ENCODE measurements at places on chromosomes 5 and 9.

DNA sequence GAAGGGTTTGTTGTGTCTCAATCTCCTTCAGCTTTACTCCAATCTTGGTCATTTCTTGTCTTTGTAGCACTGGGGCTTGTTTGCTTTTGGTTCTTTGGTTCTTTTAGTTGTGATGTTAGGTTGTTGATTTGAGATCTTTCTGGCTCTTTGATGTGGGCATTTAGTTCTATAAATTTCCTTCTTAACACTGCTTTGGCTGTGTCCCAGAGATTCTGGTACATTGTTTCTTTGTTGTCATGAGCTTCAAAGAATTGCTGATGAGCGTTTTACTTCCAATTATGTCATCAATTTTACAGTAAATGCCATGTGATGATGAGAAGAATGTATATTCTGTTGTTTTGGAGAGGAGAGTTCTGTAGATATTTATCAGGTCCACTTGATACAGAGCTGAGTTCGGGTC lies 353.3 kb downstream of the MAN2A1 start:
- no peak for DNase-seq

- no peak for DNase-seq
Observed at GRCh38 chr5:83745816-83746215, 25.2 kb upstream of the HAPLN1 start.

DNA sequence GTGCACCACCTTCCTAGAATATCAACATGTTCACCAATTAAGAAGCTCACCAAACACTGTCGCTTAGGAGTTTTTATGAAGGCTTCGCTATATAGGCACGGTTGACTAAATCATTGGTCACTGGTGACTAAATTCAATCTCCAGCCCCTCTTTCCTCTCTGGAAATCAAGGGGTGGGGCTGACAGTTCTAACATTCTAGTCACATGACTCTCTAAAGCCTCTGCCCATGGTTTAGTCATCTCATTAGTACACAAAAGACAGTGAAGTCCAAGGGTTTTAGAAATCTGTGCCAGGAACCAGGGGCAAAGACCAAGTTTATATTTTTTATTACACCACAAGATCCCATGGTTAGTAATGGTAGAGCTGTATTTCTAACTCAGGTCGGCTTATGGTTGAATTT lies 243.2 kb downstream of the ELAVL2 start:
- no peak for DNase-seq

GRCh38 chr5:53478411-53479044 lies 1.9 kb upstream of the FST start:
- no peak for DNase-seq

DNA sequence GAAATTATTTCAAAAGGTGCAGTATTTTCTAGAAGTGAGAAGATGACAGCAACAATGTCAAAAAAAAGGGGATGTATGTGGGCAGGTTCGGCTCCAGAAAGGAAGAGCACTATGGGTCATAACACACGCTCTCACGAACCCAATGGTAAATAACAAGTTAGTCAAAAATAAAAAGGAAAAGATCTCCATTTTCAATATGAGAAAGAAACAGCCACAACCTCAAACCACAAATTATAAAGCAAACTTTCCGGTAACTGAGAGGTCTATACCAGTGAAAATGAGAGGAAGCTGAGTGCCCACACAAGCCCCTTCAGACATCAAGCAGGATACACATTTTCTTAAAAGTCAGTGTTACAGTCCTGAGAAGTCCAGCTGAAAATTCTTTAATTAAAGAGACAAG lies 398.5 kb upstream of the RPS23 start:
- DNase-seq: no peak

DNA sequence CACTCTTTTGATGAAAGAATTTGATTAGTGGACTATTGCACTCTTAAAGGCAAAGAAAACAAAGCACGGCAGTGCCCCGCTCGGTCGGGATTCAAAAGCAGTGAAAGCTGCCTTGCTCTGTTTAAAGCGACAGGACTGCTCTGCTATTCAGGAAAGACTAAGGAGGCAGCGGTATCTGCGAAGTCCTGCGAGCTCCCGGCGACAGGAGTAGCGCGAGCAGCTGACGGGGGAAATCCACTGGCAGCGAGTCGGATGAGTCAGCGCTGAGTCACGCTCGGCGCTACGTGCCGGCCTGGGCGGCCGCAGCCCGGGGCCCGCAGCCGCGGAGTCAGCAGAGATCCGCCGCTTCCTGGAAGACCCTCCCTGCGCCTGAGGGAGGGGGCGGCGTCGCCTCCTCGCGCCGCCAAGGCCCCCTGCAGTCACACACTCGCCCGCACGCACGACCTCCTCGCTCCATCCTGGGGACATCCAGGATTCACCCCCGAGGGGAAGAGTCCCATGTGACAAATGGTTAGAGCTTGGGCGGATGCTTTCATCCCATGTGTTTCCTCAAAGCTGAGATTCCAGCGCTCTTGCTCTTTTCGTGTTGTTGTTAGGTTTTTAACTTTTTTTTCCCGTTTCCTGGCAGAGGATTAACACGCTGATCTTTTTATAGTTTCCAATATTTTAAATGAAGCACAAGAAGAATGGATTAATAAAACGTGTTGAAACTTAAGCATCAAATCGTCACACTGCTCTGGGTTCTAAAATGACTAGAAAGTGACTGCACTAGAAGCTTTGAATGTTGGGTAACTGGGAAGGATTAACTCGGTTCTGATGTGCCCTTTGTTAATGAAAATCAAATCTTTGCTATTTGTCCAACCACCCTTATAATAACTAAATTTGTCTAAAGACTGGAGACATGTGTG lies 102.5 kb downstream of the ARRDC3 start:
- DNase-seq: peak; percentile 92

DNA sequence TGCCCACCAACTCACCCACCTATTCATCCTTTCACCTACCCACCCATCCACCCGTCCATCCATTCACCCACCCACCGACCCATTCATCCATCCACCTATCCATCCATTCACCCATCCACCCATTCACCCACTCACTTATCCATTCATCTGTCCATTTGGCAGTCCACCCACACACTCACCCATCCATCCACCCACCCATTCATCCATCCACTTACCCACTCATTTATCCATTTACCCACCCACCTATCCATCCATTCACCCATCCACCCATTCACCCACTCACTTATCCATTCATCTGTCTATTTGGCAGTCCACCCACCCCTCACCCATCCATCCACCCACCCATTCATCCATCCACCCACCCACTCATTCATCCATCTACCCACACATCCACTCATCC lies 278.1 kb upstream of the IRX4 start:
- DNase-seq: no peak

DNA sequence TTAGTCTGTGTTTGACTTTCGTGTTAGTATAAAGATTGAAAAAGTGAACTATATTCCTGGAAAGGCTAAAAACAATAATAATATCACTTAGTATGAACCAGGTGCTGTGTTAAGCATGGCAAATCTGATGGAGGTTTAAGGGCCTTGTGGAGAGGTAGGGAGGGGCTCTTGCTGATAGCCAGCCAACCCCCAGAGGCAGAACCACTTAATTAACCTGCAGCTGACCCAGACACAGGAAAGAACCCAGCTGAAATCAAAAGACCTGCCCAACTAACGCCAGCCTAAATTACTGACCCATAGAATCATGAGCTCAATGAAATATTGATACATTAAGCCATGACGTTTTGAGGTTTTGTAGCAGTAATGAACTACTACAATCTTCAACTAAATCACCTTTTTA lies 28.3 kb upstream of the TAF1L start:
- DNase-seq: no peak

DNA sequence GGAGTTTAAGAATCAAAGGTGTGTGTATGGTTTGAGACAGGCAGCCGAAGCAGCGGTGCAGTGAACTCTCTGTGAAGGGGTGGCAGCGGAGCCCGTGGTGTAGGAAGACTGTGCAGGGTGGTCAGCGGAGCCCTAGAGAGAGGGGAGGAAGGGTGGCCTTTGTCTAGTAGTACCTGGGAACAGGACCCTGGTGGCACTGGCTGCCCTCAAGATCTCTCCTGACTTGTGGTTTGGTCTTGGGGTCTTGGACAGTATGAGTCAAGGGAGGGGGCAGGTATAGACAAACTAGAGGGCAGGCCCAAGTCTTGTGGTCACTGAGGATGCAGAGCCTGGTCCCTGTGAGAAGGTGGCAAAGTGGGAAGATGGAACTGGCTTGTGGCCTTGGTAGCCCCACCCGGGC lies 7.1 kb upstream of the NKX2-5 start:
- no peak for DNase-seq

- no peak for DNase-seq
Observed at GRCh38 chr9:13791816-13792215, 512.3 kb upstream of the MPDZ start.

GRCh38 chr9:128341435-128341849 lies 1.1 kb downstream of the SLC27A4 start:
- peak; percentile 67 for DNase-seq

DNA sequence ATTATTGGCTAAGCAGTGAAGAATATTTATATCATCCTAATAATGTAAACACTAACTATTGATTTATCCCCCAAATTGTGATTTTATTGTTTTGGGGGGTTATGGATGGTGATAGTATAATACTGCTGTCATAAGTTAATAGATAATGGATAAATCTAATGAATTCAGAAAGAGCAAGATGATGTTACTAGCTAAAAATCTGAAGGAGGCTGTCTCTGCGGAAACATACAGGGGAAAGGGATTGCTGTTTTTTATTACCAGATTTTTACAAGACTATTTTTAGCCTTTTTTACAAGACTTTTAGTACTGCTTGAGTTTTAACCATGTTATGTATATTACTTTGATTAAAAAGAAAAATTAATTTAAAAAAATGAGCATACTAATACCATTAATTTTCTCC lies 5.3 kb upstream of the ABL1 start:
- DNase-seq: no peak

DNA sequence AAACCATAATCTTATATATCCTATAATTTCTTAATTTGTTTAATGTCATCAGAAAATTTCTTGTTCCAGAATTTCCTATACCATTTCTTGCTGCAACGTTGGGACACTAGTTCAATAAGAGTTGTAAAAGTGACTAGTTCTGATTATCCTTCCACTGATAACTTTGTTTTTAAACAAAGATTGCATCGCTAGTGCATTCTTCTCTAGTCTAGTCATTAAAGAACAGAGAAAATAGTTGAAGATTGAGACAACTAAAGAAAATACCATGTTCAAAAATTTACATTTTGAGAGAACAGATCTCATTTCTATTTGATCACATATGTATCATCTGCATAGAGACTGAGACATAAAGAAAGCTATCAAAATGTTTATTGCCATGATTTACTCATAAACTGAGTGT lies 1888.2 kb downstream of the EFNA5 start:
- DNase-seq: no peak

- no peak for DNase-seq
Observed at GRCh38 chr5:176650354-176650884, 3.1 kb downstream of the TSPAN17 start.

GRCh38 chr5:87410931-87411330 lies 1.8 kb downstream of the CCNH start:
- DNase-seq: no peak

GRCh38 chr9:19429595-19429994 lies 20.8 kb downstream of the ACER2 start:
- DNase-seq: no peak

DNA sequence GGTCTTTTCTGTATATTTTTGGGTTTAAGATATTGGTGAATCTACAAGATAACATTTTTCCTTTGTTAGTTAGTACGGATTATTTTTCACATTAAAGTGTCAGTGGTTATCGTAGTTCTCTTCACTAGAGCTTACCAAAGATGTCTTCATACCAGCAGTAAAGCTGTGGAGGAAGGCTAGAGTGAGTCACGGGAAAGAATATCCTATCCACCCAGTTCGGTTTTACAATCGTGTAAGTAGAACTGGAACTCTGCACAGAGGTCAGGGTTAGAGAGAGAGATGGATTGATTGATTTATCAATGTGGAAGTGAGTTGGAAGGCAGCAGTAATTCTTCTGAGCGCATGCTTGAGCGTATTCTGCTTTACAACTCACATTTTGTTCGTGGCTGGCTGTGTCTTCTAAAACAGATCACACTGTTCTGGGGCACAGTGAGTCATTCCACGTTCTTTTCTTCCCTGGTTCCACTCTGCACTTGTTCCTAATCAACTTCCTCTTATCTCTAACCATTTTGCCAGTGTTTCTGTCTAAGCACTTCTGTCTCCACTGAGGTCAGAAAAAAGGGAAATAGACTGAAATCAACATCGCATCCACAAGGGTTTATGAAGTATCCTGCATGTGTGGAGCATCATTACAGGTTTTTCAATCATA lies 86.5 kb upstream of the ARRDC3 start:
- no peak for DNase-seq

GRCh38 chr5:14256756-14257393 lies 113.7 kb downstream of the TRIO start:
- no peak for DNase-seq

DNA sequence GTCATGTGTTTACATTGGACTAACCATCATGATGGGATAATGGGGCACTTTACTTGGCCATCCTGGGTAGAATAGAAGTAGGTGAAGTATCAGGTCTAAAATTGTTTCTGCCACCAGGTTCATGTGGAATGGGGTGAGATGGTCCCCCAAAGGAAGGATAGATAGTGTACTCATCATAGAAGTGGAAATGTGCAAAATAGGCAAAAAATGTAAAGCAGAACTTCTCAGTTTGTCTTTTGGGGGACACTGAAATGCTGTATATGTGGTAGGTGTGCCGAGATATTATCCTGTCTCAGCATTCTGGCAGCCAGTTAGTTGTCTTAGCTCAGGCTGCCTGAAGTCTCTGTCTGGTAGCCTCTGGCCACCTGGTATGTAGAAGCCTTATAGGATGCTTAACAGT lies 107.6 kb downstream of the FOCAD start:
- DNase-seq: no peak

GRCh38 chr5:160083501-160083900 lies 35.7 kb downstream of the PWWP2A start:
- DNase-seq: no peak

- DNase-seq: no peak
Observed at GRCh38 chr5:10726913-10727517, 34.0 kb downstream of the DAP start.

- no peak for DNase-seq
Observed at GRCh38 chr5:68502531-68502930, 287.0 kb downstream of the PIK3R1 start.

DNA sequence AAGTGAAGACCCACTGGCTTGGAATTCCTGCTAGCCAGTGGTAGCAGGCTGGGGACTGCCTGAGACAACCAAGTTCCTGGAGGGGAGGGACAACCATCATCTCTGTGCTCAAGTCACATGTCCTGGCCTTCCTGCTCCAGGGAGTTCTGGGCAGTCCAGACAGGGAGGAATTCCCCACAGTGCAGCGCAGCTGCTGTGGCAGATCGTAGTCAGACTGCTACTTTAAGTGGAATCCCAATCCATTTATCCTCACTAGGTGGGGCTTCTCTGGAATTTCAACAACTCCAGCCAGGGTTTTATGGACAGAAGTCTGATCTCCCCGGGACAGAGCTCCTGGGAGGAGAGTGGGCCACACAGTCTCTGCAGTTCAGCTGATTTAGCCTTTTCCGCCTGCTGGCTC lies 20.9 kb upstream of the OR5C1 start:
- no peak for DNase-seq

GRCh38 chr5:117220730-117221129 lies 646.1 kb upstream of the SEMA6A start:
- DNase-seq: no peak
